ENCODE measurements at places on chromosomes 2 and 18.

GRCh38 chr2:163191372-163191771, 352.8 kb upstream of the KCNH7 start:
- peak; percentile 18 for DNase-seq

GRCh38 chr2:66070721-66071602, 364.0 kb upstream of the MEIS1 start:
- no peak for DNase-seq

- no peak for DNase-seq
Measured at GRCh38 chr18:7927119-7927518, 360.0 kb downstream of the PTPRM start.

DNA sequence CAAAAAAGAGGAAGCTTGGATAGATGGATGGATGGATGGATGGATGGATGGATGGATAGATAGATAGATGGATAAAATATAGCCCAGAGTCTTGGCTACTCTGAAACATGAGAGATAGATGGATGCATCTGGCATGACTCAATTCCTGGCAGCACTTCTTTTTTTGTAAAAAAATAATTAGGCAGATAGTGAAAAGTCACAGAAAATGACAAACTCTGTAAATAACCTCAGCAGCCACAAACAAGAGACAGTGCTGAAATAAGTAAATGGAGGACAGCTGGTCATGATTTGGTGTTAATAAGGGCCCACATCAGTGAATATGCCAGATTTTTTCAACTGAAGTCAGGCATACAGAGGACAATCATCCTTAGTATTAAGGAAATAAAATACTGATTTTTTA, 585.0 kb upstream of the GCFC2 start:
- no peak for DNase-seq

DNA sequence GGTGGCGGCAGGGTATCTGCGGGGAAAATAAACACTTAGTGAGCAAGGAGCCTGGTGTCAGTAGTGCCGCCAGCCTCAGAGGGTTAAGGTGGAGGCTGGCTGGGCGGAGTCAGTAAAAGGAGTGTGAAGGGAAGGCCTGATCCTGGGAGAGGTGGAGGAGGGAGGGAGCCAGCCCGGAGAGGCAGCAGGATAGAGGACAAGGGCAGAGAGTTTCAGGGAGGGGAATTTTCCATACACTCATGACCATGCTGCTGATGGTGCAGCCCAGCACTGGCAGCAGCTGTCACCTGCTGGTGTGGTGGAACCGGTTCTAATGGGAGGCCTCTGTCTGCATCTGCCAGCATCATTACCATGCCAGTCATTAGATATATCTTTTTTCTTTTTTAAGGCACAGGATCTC, 2.0 kb upstream of the TEX44 start:
- no peak for DNase-seq

- DNase-seq, result no peak
Measured at GRCh38 chr18:9810299-9810698, 75.5 kb upstream of the TXNDC2 start.

GRCh38 chr18:53544917-53545316, 679.6 kb downstream of the MBD2 start:
- DNase-seq, result no peak

- no peak for DNase-seq
Measured at GRCh38 chr2:11163439-11164317, 8.4 kb downstream of the SLC66A3 start.

GRCh38 chr2:236658974-236659757, 89.5 kb downstream of the ACKR3 start:
- DNase-seq, result no peak

DNA sequence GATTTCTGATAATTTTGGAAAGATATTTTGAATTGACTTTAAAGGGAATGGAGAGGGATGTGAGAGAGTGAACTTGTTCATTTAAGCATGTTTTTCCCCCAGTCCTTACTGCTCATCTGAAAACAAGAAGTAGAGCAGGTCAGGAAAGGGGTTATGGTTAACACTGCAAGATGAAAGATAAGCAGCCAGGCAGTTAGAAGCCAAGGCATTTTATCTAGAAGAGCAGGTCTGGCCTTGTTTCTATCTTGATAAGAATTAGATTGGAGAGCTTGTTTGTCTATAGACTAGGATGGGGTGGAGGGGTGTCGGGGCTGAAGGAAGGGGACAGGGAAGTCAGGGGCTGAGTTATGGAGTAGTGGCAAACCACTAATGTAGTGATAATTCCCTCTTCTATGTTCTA, 171.6 kb downstream of the IKZF2 start:
- DNase-seq, result no peak

DNA sequence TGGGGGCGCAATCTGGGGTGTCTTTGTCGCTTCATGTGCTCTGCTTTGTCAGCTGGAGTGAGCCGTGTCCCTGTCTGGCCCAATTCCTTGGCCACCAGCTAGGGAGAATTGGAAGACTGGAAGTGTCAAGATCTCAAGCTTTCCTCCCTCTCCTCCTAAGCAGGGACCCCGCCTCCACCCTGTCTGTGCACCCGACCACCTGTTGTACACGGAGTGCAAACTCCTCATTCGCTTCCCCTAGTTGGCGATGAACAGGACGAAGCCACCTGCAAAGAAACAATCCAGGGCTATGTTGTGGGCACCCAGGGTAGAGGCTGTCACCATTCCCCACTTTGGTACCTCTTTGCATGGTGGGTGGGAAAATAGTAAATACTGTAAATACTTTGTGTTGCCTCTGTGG, 1.7 kb upstream of the DQX1 start:
- no peak for DNase-seq

DNA sequence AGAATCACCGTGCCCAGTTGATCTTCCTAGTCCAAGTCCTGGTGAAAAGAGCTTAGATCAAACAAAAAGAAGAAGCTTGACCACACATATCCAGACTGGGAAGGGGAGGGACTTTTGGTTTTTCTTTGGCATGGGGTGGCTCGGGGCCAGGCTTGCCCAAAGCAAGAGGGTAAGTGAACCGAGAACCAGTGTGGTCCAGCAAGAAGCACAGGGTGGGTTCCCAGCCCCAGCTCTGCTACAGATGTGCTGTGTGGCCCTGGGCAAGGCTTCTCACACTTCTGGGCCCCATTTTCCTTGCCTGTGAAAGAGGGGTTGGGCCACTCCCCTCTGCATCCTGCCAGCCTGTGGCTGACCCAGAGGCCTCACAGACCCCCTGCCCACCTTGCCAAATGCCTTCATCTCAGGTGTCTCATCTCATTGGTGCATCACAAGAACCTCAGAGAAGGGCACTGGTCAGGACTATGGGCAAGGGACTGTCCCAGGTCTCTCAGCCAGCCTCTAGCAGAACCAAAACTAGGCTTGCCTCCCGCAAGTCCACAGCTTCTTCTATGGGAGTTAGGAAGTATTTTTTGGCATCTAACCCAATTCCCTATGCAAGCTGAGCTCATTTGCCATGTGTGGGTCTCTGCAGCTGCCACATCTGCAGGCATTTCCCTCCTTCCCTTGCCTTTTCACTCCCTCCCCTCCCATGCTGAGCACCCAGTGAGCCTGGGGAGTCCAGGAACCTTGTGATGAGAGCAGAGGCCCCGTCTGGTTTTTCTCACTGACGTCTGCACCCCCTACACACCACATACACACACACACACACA, 6.9 kb downstream of the ATP6V1B1 start:
- DNase-seq, result no peak

DNA sequence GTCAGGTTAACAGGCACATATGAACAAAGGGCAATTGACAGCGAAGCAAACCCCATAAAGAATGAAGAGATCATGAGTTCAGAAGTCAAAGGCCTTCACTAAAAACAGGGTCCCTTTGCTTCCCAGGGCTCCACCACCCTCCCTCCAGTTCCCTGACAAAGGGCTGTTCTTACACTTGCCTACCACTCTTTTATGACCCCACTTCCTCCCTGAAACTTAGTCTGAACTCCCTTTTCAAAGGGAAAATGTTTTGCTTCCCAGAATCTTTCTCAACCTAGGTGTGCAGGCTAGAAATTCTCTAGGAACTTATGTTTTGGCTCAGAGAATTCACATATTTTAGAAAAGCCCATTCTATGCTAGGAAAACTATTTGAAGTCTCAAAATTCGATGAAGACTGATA, 86.0 kb upstream of the ITGA4 start:
- no peak for DNase-seq

DNA sequence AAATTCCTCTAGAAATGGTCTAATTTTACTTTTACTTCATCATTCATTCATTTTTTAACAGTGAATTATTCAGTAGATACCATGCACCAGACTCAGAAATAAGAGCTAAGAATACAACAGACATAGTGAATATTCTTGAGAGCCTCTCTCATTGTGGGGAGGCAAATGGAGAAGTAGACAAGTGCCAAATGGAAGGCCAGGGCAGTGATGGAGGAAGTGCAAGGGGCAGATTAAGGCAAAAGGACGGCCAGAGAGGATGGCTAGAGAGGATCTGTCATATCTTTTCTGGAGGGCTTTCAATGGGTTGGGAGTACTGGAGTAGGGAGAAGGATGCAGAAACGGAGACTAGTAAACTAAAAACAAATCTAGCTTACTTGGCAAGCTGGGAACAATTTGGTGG, 19.0 kb upstream of the RMDN2 start:
- DNase-seq, result no peak

DNA sequence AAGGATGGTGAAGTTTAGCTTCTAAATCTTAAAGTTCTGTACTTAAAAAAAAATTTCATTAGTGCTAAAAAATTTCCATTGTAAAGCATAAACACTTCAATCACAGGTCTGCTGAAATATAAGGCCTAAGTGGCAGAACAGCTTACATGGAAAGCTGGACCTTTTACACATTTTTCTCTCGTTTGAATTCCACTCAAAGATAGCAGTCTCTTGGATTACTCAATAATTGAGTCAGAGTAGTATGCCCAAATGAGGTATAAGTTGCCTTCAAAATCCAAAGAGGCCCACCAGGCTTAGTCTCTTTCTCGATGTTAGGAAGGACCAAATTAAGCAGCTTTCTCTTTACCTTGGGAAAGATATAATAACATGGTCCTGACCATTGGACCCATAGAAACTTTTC, 220.4 kb upstream of the CWC22 start:
- no peak for DNase-seq

- peak; percentile 63 for DNase-seq
Measured at GRCh38 chr18:3713166-3713565, 263.2 kb downstream of the TGIF1 start.

GRCh38 chr2:71798266-71799012, 345.1 kb downstream of the DYSF start:
- DNase-seq, result no peak

DNA sequence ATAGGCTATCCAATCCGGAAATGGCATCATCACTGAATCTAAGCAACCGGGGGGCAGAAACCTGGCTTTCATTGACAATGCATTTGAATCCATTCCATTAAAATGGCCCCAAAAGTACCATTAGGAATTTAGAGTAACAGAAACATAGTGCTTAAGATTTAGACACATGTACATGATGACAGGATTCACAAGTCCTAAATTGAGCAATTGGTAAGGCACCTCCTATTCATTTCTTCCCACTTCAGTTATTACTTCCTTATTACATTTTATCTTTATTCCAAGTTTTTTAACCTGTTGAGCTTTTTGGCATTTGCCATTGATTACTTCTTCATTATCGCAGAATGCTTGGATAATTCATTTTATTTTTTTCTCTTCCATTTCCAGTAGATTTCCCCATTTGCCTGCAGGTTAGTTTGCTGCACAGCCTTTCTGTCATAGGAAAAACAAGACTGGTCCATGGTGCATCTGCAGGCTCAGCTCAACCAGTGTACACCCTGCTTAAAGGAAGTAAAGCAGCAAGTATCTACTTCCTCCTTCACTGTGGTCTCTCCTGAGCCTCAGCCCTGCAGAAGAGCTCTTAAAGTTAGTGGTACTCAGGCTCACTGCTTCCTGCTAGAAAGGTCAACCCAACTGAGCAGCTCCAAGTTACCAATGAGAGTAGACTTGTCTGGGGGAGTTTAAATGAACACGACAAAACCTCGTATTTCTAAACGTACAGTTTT, 89.2 kb downstream of the DOCK10 start:
- no peak for DNase-seq

DNA sequence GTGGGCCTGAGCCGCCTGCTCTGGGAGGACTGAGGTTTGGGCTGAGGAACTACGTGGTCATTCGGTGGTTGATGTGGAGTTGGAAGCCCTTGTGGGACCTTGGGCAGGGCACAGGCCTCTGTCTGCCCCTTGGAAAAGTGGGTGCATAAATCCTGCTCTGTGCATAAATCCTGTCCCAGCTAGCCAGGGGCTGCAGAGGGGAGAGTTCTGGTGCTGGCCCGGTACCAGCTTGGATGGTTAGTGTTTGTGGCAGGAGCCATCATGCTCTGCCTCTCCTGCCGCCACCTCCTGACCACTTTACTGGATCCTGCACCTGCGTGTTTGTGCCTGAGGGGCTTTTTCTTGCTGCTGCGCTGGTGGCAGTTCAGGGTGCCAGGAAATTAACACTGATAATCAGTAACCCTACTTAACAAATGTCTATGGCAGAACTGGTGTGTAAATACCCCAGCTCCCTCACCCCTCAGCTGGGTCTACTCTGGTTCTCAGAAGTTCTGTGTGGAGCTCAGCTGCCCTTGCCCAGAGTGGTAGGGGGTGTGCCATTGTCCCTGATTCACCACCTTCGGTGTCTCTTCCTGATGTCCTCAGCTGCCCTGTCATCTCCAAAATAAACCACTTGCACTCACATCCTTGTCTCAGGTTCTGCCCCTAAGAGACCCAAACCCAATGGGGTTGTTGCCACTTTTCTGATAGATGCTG, 156.8 kb downstream of the GLI2 start:
- no peak for DNase-seq

DNA sequence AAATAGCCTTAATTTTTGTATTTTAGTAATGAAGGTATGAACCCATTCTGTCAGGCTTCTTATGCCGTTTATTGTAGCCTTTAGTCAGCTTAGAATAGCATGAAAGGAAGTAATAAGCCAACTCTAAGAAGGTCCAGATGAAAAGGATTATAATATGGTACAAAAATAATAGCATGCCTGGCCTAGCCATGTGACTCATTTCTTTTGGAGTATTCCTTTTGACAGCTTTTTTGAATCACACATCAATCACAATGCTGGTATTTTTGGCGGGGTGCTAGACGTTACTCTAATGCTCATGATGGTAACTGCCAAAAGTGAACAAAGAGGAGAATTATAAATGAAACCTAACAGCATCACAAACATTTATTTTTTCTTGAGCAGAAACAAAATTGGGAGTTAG, 19.9 kb downstream of the FMNL2 start:
- DNase-seq, result no peak

DNA sequence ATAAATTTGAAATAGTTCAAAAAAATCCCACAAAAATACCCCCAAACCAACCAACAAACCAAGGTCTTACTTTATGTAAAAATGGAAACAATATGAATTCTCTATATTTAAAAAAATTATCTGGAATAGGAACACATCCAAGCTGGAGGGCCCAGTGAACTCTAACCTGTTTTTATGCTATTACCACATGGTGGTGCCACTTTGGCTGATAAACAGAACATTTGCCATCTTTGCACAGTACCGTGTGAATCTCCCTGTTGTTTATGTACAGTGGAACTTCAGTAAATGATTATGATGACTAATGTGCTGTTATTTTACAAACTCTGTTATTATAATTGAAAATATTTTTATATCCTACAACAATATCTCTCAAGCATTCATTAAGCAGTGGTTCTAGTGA, 145.3 kb upstream of the SMAD7 start:
- no peak for DNase-seq

- DNase-seq, result no peak
Measured at GRCh38 chr2:218964041-218964771, 4.7 kb downstream of the CDK5R2 start.

GRCh38 chr18:12003894-12004293, 22.6 kb downstream of the IMPA2 start:
- no peak for DNase-seq
